ENCODE measurements at places on chromosomes 2 and 18.

GRCh38 chr18:24868760-24869237 lies 408.4 kb downstream of the HRH4 start:
- no peak for DNase-seq

DNA sequence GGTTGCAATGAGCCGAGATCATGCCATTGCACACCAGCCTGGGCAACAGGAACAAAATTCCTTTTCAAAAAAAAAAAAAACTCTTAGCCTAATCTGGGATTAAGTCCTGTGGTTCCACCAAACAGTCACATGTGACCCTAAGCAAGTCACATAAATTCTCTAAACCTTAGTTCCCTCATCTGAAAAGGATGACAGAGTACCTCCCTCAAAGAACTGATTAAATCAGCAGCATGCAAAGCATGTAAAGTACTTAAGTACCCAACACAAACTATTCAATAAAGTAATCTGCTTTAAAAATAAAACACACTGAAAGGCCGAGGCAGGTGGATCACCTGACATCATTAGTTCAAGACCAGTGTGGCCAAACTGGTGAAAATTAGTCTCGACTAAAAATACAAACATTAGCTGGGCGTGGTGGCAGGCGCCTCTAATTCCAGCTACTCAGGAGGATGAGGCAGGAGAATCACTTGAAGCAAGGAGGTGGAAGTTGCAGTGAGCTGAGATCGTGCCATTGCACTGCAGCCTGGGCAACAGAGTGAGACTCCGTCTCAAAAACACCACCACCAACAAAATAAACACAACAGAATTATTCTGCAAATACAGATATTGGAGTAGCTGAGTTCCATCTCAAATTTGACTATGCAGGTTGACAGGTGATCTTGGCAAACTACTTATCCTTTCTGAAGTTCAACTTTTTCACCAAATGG lies 7.0 kb downstream of the USP34 start:
- no peak for DNase-seq

DNA sequence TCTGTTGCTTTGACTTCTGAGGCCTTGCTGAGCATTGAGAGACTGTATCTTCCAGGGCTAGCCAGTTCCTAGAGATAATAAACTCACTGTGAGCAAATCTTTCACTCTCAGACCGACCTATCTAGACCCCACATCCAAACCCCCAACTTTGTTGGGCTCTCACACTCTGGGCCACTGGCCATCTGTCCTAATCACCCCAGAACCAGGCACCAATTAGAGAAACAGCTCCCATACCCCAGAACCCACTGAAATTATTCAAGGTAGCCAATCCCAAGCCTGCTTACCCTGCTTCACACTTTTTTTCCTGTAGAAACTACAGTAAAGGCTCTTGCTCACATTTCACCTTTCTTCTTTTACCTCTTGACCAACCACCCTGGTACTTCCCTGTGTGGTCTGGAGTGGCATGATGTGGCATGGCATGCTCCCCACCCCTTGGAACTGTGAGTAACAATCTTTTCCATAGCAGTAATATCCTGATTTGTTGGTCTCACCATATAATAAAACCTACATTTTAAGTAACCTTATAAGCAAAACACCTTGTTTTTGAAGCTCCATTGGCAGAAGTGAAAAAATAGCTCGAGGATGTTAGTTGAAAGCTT lies 55.2 kb downstream of the ANKRD12 start:
- no peak for DNase-seq

- DNase-seq, result no peak
Observed at GRCh38 chr18:68713796-68714195, 1.1 kb downstream of the TMX3 start.

DNA sequence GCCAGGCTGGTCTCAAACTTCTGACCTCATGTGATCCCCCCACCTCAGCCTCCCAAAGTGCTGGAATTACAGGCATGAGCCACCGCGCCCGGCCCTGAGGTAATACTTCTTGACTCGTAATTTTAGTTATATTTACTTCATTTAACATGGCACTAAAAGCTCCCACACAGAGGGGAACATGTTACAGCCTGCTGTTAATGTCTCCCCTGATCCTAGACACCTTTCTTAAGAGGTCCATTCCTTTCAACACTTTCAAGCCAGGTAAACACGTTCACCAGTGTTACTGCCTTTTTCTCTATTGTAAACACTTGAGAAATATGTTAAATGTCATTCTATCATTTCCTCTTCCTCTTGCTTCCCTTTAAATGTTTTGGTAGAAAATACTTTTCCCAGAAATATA lies 161.4 kb downstream of the METTL4 start:
- DNase-seq, result no peak
